Activated naive CD4-positive, alpha-beta T cell treated with Interleukin-2 at 50 U/mL for 16 hours (primary cell): ENCODE measurements at places on chromosomes 2 and 18.

- DNase-seq: no peak
Measured at GRCh38 chr18:27185025-27185763, at the start of gene CHST9. TSS of gene CHST9 (minus strand) at chr18:27185308. CDS start at chr18:27142809, 42,499 bp downstream.

GRCh38 chr2:105042189-105042588, 4.3 kb downstream of the MRPS9 start:
- DNase-seq: no peak

- DNase-seq: no peak
Measured at GRCh38 chr2:173221132-173221695, 133.5 kb upstream of the CDCA7 start.

- no peak for DNase-seq
Measured at GRCh38 chr18:32771169-32771751, 1.6 kb downstream of the KLHL14 start.

- no peak for DNase-seq
Measured at GRCh38 chr18:27582760-27583412, 397.8 kb upstream of the CHST9 start.

GRCh38 chr2:201228271-201228911, 31.9 kb upstream of the CASP8 start:
- DNase-seq: no peak

- no peak for DNase-seq
Measured at GRCh38 chr2:238905644-238906043, 57.8 kb downstream of the TWIST2 start.

GRCh38 chr2:235004329-235004903, 52.6 kb downstream of the SH3BP4 start:
- no peak for DNase-seq

- no peak for DNase-seq
Measured at GRCh38 chr18:53944721-53945120, 279.7 kb downstream of the MBD2 start.

DNA sequence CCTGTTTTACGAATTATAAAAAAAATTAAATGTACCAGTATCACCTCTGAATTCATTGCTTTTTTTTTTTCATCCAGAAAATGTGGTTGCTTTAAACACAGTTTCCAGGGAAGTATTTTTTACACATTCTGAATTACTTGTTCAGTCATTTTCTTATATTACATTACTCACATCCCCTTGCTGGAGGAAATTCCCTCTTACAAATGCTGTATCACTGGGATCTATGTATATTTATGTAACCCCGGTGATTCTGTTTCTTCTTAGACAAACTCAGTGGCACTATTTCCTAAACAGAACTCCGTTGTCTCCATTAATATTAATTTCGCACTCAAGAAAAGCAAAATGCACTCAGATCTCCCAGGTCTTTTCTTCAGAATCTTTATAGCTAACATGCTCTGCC, 1078.5 kb upstream of the ZEB2 start:
- no peak for DNase-seq

DNA sequence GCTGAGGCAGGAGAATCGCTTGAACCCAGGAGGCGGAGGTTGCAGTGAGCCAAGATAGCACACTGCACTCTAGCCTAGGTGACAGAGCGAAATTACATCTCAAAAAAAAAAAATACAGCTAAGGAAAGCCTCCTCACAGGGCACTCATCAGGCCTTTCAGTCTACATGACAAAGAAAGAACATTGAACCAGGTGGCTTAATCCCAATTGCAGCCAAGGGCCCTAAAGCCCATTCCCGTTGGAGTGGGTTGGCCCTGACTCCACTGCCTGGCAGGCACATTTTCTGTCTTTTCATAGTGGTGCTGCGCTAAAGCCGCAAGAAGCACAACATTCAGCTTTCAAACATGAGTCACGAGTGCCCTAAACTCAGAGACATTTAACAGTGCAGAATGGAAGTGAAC, 372.5 kb downstream of the RNF144A start:
- no peak for DNase-seq

- DNase-seq: peak; percentile 26
Measured at GRCh38 chr2:207423886-207424285, 105.9 kb upstream of the CREB1 start.

DNA sequence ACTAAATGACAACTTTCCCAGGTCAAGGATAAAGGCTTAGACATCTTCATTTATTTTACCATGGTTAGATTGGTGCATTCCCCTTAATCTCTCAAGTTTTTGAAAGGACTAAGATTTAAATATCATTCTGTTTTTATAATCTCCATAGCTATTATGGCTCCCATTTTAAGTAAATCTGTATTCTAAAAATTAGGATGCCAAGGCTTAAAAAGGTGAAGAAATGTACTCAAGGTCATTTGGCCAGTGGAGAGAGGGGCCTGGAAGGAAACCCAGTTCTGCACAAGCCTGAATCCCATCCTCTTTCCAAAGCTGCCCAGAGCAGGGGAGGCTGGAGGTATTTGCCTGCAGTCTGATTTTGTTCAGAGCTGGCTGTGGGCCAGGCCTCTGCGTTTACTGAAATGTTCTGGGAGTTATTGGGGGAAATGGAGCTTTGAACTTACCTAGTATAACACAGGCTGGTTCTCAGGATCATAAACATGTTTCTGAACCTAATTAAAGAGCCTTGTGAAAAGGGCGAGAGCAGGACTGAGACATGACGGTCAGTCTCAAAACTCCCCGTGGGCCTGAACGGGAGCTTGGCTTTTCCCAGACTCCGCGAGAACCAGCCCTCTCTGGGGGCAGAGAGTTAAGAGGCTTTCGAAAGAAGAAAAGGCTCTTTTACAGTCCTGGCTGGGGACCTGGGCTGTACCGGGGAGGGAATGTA, 85.6 kb downstream of the DDX1 start:
- DNase-seq: no peak

- no peak for DNase-seq
Measured at GRCh38 chr2:46335391-46336282, 38.4 kb downstream of the EPAS1 start.

- DNase-seq: no peak
Measured at GRCh38 chr2:157304811-157305722, 20.6 kb downstream of the ERMN start.

GRCh38 chr2:241563571-241563980, 5.0 kb downstream of the BOK start:
- DNase-seq: no peak

GRCh38 chr2:84481702-84482101, 22.6 kb upstream of the SUCLG1 start:
- DNase-seq: peak; percentile 2

DNA sequence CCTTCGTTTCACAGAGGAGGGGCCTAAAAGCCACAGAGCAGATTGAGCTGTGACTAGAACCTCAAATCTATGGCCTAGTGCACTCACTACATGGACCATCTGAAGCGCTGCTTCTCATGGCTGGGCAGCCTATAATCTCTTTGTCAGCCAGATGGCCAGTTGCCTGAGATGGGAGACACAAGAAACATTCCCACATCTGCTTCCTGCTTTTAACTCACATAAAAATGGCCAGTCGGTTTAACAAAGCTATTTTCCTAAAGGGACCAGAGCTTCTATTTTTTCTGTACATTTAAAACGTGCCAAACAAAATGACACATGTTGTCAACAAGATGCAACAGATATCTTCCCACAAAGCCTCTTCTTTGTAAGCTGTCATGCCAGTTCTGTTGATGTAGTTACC, 173.8 kb downstream of the GFPT1 start:
- DNase-seq: no peak

GRCh38 chr18:44041553-44041952, 639.1 kb upstream of the SETBP1 start:
- no peak for DNase-seq

DNA sequence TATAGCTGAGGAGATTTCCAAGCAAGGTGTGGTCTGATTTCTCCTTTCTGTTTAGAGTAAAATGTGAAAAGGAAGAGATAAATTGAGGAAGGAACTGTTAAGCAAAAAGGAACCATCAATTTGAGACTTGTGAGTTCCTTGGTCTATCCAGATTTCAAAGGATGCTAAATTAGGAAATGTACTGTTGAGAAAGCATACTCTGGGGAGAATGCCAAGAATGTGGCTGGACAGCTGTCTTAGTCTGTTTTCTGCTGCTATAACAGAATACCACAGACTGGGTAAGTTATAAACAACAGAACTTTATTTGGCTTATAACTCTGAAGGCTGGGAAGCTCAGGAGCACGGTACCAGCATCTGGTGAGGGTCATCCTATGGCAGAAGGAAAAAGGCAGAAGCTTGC, 1097.2 kb downstream of the TDRD15 start:
- no peak for DNase-seq
